Stimulated activated CD8-positive, alpha-beta memory T cell treated with anti-CD3 and anti-CD28 coated beads, Interleukin-7, amount 100 ng/mL, for 4 hours (primary cell): ENCODE measurements at places on chromosomes 5 and 9.

GRCh38 chr9:89884356-89885083 lies 279.7 kb downstream of the GADD45G start:
- DNase-seq, result no peak

DNA sequence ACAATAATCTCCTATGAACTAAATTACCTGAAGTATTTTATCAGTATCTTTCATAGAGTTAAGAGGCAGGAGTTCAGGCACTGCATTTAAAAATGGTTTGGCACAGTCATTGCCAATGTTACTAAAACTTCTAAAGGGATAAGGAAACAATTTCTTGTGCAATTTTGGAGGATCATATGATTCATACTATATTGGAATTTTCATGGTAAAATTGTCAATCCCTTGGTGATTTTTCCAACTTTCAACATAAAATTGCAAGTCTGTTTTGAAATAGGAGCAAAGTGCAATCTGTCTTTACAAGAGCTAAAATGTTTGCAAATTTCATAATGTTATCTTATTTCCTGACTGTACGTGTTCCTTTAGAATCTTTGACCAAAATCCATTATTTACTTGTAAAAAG lies 211.1 kb downstream of the DMRTA1 start:
- no peak for DNase-seq

GRCh38 chr5:98776066-98776705 lies 2.7 kb downstream of the RGMB start:
- DNase-seq, result no peak

- no peak for DNase-seq
Measured at GRCh38 chr9:77632652-77633051, 15.5 kb downstream of the GNA14 start.

DNA sequence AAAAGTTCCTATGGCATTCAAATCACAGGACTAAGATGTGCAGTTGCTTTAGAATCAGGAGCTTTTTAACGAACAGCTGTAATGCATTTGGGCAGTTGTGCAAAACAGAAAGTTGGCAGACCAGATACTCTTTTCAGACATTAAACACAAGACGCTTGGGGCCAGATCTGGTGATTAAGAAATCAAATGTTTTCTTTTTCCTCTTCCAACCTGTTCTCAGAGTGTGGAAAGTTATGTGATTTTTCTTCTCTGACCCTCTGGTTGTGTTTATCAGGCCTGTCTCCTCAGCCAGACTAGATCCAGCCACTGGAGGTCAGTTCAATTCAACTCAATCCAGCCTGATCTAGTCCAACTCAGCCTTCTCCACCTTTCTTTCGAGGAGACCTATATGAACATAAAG lies 298.5 kb upstream of the PCSK5 start:
- DNase-seq, result no peak

GRCh38 chr9:33748633-33749304 lies 46.6 kb upstream of the PRSS3 start:
- DNase-seq, result peak; percentile 27

GRCh38 chr5:23012842-23013241 lies 159.7 kb upstream of the CDH12 start:
- no peak for DNase-seq

DNA sequence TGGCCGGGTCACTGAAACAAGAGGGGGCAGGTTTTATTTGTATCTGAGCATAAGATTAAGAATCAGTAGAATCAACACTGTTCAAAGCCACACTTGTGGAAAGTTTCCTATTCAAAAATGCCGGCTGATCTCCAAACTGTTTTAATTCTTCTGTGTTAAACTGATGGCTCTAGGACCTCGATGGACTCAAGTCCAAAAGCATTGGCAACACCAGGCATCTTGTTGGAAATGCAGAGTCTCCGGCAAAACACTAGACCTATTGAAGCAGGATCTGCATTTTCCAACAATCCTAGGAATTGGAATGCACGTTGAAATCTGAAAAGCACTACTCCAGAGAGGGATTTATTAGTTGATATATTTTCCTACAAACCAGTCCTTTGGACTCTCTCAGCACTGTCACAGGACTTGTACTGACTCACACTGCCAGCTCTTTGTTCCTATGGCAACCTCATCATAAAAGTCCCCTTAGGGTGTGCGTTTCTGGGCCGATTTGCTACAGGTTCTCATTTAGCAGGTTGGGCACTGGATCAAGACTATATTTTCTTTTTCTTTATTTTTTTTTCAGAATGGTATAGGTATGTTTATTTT lies 48.1 kb upstream of the PCA3 start:
- DNase-seq, result no peak

GRCh38 chr5:136819526-136820302 lies 454.4 kb upstream of the TRPC7 start:
- DNase-seq, result no peak

- no peak for DNase-seq
Measured at GRCh38 chr5:68499987-68500386, 284.4 kb downstream of the PIK3R1 start.

DNA sequence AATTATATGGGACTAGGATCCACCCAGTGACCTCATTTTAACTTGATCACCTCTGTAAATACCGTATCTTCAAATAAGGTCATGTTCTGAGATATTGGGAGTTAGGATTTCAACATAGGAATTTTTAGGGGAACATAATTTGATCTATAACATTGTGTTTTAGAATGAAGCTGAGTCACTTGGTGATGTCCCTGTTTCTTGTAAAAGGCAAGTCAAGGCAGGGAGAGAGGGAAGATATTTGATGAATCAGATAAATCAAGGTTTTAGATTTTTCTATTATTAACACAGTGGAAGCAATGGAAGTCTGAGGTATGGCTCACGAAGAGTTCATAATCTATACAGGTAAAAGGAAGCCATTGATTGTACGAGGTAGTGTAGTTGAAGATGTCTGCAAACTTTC lies 11.8 kb upstream of the GPR151 start:
- DNase-seq, result no peak

DNA sequence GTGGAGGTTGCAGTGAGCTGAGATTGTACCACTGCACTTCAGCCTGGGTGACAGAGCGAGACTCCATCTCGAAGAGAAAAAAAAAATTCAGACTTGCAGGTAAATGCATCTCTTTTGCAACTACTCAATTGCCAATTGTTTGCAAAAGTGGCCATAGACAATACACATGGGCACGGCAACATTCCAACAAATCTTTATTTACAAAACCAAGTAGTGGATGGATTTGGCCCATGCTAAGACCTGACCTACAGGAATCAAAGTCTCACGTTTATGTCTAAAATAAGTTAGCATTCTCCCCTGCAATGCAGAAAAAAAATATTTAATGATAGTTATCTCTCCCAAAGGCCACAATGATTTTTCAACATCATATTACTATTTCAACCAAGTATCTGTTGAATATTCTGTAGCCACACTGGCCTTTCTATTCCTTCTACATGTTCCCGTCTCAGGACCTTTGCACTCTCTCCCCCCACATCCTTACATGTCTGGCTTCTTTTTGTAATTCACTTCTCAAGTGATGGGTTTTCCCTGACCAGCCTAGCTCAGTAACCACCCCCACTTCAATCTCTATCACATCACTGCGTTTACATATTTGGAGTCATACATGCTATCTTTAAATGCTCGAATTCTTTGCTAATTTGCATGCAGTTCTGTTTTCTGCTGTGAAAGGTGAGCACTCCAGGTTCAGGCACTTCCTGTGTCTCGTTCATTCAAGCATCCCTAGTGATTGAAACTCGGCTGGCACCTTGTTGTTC lies 54.2 kb downstream of the FNBP1 start:
- DNase-seq, result no peak

GRCh38 chr5:134178096-134178419 lies 1.3 kb upstream of the SKP1 start:
- DNase-seq, result no peak

- no peak for DNase-seq
Measured at GRCh38 chr9:121835587-121836365, 184.3 kb downstream of the DAB2IP start.

GRCh38 chr5:62066761-62067277 lies 239.2 kb upstream of the KIF2A start:
- no peak for DNase-seq

- DNase-seq, result no peak
Measured at GRCh38 chr5:172700365-172701290, 59.6 kb downstream of the NEURL1B start.

DNA sequence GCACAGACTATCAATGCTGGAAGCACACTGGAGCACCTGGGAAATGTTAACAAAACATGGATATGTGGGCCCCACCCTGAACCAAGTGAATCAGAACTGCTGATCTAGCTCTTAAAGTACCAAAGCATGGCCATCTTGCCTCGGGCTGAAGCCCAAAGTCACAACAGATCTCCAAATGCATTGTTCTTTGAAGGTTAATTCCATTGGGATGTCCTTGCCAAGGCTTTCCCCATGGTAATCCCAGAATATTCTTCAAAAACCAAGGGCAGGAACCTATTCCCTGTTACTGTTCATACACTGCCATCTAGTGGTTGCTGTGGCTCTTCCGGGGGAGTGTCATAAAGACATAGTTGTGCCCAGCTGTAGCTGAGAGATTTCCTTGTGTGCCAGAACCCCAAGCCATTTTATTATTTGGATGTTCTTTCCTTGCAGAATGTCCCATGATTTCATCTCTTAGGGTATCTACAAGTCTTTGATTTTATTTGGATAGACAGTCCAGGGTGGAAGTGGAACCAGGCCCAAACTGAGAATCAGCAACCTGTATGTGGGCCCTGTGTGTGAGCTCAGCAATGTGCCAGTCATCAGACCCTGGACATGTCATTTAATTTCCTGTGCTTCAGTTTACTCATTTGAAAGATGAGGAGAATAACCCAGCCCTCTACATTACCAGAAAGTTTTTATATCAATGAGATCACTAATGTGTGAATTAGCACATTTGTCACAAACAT lies 290.0 kb downstream of the ACTL7B start:
- no peak for DNase-seq

GRCh38 chr9:14211564-14211963 lies 102.4 kb downstream of the NFIB start:
- no peak for DNase-seq

DNA sequence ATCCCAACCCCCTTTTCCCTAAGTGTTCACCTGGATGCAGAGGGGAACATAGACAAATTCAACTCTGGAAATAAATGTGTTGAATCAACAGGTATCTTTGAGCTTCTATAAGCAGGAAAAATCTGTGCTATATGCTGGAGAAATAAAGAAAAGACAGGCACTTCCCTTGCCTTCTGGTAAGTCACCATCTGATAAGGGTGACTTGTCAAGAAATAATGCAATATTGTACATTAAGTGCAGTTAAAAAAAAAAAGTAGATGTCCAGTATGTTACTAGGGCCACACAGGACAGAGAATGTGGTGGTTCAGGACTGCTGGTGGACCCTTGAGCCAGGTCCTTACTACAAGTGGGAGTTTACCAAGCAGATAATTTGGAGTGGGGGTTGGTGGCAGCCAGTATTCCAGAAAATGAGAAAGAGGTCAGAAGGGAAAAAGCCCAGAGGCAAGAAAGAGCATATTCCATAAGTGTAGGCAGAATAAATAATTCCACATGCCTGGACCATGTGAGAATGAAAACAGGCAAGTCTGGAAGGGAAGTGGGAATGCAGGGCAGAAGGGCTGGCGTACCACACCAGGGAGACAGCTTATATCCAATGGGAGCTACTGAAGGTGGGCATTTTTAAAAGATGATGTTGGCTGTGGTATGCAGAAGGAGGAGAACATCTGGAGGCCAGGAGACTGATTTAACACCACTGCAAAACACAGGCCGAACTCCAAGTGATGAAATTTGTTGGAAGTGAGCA lies 209.9 kb downstream of the SEMA5A start:
- DNase-seq, result no peak

DNA sequence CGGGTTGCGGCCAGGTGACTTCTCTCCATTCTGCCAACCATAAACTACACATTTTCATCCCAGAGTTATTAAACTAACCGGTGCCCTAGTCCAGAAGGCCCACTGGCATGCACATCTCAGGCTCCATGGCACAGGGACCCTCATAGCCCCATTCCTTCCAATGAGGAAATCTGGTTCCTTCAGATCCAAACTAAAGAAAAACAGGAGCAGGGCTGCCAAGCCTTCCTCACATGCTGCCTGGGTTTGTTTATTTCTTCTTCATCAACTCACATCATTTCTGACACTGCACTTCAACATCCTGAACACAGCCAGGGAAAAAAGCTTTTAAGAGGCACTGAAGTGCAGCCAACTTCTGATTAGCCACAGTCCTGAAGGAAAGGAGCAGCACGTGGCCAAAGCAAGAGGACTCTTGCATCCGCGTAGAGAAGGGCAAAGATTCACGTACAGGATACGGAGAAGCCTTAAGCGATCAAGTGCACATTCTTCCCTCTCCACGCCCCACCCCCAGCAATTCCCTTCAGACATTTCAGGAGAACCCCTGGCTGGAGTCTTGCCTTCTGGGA lies 22.5 kb downstream of the LHFPL2 start:
- no peak for DNase-seq

DNA sequence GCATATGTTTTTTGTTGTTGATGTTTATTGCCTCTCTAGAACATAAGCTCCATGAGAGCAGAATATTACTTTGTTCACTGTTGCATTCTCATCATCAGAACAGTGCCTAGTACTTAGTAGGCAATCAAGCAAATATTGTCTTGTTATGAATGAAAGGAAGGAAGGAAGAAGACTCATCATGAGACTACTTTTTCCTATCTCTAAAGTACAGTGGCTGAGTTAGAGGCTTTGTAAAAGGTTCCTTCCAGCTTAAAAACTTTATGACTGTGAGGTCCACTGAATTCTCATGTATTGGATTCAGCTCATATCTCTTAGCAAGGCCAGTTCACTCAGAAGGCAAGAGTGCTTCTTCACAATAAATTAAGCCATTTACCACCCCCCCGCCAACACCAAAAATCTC lies 171.8 kb upstream of the NR3C1 start:
- no peak for DNase-seq

- no peak for DNase-seq
Measured at GRCh38 chr5:5360941-5361520, 61.4 kb upstream of the ICE1 start.

- DNase-seq, result no peak
Measured at GRCh38 chr9:97411440-97411788, 482 bp upstream of the TDRD7 start.

DNA sequence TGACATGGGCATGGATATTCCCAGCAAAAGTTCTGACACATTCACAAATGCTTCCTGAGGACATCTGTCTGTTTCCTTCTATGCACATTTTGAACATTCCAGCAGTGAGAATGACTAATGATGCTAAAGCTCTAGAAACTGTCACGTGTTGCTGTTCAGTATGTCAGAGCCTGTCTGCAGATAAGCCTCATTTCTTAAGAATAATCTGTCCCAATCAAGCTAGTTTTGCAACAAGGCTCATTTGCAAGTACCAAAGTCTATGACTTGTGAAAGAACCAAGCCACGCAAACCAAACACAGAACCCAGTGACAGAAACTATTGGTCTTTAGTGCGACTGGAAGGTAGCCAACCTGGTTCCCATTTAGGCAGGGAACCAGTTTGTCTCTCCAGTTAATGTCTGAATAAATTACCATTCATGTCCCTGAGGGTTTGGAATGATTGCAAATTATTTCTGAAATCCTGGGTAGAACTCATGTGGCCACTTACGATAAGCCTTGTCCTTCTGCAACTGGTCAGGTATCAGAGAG lies 178.5 kb downstream of the C9orf152 start:
- no peak for DNase-seq

- DNase-seq, result no peak
Measured at GRCh38 chr5:175663186-175664184, 5.6 kb downstream of the HRH2 start.

GRCh38 chr9:98793031-98793430 lies 3.3 kb downstream of the ANKS6 start:
- DNase-seq, result no peak
